GM13976 (cell line): ENCODE measurements at places on chromosomes 2 and 18.

GRCh38 chr2:105186967-105187498, 54.5 kb upstream of the GPR45 start:
- no peak for DNase-seq

DNA sequence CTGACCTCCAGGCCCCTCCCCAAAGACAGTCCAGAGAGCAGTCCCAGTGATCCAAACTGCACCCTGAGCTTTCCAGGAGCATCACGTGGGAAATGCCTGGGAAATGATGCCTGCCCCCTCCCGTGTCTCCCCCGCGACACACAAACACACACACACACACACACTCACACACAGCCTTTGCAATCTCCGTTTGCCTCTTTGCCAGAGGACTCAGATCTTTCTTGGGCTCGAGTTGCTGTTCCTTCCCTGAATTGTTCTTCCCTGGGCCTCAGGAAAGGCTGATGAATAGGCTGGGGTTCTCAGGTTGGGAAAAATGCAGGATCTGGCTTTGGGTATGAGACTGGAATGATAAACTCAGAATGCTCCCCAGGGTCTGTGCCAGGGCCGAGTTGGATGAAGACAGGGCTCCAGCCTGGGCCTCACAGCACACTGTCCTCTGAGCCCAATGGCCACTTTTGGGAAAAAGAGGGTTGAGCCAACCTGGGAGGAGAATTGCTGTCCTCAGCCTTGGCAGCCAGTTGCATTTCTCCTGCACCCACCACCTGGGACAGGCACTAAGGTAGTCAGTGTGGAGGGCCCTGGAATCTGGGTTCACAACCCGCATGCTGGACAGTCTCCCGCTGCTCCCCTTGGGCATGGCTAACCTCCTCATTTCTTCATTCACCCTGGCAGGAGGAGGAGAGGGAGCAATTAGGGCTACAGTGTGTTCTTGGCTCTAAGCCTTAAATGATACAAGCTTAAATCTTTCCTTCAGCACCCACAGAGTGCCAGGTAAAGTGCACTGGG, 43.9 kb upstream of the ATP6V1B1 start:
- no peak for DNase-seq

- no peak for DNase-seq
These were observed 239.8 kb downstream of the SH3RF3 start for GRCh38 chr2:109368798-109369197.

- DNase-seq = no peak
These were observed 181.1 kb upstream of the PGAP1 start for GRCh38 chr2:197107291-197108269.

- DNase-seq = no peak
These were observed 271.5 kb upstream of the SIX2 start for GRCh38 chr2:45280794-45281193.

GRCh38 chr2:10157293-10157692, 34.8 kb downstream of the RRM2 start:
- no peak for DNase-seq
